ENCODE measurements at places on chromosomes 16 and 17. TPM values are rescaled to one million over a fixed set of nuclear protein-coding genes. Genes with fewer than 3 reads are reported as not detected.

The MYH13 gene
- total RNA-seq = not detected

The KRTAP2-2 gene
- not detected for total RNA-seq

The ELP5 gene
- 29.3 TPM for total RNA-seq

The RNF112 gene
- total RNA-seq = 0.54 TPM

The MTSS2 gene
- 1.4 TPM for total RNA-seq

The MT1A gene
- total RNA-seq = not detected

The PVALEF gene
- not detected for total RNA-seq

The TBC1D3E gene
- total RNA-seq = not detected

The KRTAP2-3 gene
- not detected for total RNA-seq

The TP53TG3B gene
- not detected for total RNA-seq

The SNTB2 gene
- total RNA-seq = 9.7 TPM

The KRT24 gene
- total RNA-seq = not detected

The CLDN7 gene
- 0.81 TPM for total RNA-seq

The CACNB1 gene
- total RNA-seq = 11.9 TPM

DNA sequence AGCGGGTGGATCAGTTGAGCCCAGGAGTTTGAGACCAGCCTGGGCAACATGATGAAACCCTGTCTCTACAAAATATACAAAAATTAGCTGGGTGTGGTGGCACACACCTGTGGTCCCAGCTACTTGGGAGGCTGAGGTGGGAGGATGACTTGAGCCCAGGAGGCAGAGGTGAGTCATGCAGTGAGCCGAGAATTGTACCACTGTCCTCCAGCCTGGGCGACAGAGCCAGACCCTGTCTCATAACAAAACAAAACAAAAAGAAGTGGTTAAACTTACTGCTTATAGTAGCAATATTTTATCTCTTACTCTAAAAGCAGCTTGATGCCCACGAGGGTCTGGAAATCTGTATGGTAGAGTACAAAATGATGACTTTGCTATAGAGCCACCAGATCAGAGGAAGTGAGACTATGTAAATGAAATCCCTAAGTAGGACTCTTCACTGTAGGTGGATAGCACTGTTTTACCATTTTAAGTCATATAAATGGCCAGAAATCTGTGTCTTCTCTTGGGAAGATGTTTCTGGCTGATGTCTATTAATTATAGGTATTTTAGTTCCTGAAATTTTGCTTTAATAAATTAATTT lies 60.4 kb upstream of the MRC2 start:
- no peak for DNase-seq

DNA sequence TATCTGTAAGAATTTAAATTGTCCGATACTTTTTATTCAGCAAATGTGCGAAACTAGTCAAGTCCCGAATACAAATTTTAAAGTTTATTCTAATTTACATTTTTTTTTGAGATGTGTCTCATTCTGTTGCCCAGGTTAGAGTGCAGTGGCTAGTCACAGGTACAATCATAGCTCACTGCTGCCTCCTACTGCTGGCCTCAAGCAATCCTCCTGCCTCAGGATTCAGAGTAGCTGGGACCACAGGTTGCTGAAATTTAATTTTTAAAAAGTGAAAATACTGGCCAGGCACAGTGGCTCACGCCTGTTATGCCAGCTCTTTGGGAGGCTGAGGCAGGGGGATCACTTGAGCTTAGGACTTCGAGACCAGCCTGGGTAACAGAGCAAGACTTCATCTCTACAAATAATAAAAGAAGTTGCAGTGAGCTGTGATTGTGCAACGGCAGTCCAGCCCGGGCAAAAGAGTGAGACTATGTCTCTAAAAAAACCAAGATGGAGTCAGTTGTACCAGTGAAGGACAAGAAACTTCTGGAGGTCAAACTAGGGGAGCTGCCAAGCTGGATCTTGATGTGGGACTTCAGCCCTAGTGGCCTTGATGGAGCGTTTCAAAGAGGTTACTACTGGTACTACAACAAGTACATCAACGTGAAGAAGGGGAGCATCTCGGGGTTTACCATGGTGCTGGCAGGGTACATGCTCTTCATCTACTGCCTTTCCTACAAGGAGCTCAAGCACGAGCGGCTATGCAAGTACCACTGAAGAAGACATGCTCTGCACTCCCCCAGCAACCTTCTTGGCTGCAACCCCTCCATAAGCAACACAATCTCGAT lies 5.6 kb downstream of the POLG2 start:
- DNase-seq = peak; percentile 49

GRCh38 chr17:17537311-17538099 lies 41.3 kb upstream of the RASD1 start:
- no peak for DNase-seq

GRCh38 chr16:85227084-85227945 lies 115.0 kb upstream of the CIBAR2 start:
- DNase-seq = no peak

DNA sequence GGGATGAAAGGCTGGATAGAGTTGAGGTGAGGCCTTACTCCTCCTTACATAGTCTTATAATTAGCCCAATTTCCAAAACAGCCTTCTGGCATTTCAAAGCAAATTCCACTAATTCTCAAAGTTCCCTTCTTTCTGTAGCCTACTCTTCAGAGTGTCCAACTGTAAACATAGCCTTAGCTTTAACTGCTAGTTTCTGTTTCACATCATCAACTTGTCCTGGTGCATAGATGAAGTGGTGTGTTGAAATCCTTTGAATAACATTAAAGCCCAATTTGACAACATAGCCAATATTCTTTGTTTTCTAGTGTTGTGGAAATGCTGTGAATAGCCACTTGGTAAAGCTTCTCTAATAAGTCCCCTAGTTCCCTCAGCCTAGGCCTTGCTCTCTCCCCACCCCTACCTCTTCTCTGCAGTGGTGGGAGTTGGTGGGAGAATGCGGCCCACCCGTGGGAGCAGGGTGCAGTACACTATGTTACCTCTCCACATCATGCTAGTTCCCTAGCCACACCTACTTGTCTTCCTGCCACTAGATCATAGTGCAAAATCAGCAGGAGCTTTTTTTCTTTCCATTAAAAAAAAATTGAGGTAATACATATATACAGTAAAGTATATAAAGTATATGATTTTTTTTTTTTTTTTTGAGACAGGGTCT lies 127.0 kb upstream of the HAS3 start:
- no peak for DNase-seq

DNA sequence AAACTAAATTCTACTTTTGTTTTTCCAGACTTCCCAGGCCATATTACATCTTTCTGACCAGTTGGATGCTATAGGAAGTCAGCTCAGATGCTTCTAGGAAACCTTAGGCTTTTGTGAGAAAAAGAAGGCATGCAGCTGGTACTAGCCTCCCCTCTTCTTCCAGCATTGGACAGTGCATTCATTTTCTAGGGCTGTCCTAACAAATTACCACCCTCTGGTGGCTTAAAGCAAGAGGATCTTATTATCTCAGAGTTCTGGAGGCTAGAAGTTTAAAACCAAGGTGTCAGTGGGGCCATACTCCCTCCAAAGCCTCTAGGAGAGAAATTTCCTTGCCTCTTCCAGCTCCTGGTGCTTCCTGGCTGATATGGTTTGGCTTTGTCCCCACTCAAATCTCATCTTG lies 467.8 kb downstream of the SLC39A11 start:
- DNase-seq = no peak

DNA sequence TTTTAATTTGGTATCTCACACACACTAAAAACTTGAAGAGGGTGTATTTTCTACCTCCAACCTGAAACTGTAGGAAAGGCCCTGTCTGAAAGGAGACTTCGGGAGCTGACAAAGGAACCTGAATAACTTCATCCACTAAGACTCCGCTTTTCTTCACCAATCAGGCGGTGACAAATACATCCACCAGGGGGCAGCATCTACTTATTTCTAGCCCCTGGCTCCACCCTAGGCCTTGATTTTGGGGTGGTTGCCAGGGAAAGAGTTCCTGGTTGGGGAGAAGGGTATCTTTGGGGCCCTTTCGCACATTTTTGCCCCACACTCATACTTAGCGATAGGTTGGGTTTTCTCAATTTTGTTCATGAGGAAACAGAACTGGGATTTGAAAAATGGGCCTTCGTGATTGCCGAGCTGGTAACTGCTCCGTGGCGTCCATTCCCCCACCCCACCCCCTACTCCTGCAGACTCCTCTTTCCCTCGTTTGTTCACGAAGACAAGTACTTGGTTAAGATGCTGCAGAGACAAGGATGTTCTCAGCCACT lies 4.8 kb upstream of the ARL4D start:
- DNase-seq = peak; percentile 88

- DNase-seq = no peak
Observed at GRCh38 chr17:27430882-27431491, 25.3 kb upstream of the KSR1 start.

DNA sequence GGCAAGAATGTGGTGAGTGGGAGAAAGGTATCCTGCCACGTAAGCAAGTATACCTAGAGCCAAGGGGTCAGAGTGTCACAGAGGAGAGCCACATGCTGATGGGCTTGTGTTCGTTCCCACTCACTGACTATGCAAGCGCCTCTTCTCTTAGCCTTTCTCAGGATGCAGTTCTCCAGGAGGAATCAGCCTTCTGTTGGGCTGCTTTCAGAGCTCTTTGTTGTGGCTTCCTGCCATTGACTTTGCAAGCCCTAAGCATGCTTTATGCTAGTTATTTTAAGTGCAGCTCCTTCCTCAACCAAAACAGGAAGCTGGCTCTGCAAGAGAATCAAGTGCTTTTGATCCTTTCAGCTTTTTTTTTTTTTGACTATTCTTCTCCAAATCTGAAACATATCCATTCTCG lies 66.6 kb downstream of the SIAH1 start:
- peak; percentile 76 for DNase-seq

DNA sequence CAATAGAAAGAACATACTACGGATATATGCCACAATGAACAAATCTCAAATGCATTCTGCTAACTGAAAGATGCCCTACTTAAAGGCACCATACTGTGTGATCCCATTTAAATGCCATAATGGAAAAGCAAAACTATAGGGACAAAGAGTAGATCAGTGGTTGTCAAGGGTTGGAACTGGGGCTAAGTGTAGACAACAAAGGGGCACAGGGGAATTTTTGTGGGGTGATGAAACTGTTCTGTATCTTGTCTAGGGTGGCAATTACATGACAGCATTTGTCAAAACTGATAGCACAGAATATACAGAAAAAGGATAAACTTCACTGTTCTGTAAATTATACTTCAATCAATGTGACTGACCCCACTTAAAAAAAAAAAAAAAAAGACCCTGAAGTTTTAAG lies 17.7 kb downstream of the GFOD2 start:
- no peak for DNase-seq

DNA sequence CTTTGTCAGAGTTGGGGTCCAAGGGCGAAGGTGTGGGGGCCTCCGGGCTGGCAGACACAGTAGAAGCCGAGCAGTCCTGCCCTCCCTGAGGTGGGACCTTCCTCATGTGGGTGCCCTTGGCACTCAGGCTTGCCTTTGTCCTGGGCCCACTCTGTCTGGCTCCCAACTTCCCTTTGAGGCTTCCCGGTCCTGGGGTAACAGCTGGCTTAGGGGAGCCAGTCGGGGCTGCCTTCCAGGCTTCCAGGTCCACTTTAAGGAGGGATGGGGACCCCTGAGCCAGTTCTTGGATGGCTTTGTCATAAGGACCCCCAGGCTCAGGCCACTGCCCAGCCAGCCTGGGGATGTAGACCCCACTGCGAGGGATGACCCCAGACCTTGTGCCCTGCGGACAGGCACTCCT lies 7.8 kb downstream of the GAS2L2 start:
- DNase-seq = no peak

- no peak for DNase-seq
Observed at GRCh38 chr16:80517846-80518245, 22.9 kb upstream of the DYNLRB2 start.

- no peak for DNase-seq
Observed at GRCh38 chr17:31488264-31488981, 96.9 kb downstream of the RAB11FIP4 start.

DNA sequence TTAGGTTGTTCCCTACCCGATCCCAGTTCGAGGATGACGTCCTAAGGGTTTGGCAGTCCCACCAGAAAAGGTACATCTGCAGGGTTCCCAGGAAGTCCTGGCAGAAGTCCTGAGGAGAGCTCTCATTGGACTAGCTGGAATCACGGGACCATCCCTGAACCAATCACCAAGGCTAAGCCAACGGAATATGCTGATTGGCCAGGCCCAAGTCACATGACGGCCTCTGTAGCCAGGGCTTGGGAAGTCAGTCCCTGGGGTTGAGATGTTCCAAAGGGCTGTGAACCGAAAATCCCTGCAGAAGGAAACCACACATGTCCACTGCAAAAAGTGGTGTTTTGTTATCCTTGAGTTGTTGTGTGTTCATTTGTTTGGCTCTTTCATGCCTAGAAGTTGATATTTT lies 68.2 kb upstream of the ZNF423 start:
- DNase-seq = no peak

DNA sequence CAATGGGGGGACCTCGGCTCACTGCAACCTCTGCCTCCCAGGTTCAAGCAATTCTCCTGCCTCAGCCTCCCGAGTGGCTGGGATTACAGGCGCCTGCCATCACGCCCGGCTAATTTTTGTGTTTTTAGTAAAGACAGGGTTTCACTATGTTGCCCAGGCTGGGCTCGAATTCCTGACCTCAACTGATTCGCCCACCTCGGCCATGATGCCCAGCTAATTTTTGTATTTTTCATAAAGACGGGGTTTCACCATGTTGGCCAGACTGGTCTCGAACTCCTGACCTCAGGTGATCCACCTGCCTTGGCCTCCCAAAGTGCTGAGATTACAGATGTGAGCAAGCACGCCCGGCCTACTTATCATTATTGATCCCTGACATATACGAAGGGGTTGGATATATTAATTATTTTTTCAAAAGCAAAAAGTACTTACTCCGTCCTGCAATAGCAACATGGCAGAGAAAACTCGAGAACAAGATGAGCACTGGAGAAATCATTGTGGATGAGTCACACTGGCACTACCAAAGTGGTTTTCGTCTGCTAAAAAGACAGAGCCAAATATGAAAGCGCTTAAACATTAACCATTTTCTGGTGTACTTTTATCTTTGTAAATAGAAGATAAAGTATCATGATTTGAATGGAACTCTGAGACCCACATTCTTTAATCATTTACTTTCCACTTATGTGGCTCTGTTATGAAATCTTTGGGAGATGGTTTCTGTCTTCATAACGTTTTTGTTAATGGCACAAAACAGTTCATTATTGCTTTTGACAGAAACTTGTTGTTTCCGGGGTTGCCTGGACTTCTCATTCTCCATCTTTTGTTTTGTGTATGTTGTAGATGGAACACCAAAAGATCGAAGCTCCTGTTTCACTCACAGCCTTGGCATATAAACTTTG lies at the start of gene APOH:
Gene APOH, minus strand, starts transcription at position 529 of the 896 bp plus-strand sequence. Its CDS starts 36 bp downstream, at position 493.
- no peak for DNase-seq

- no peak for DNase-seq
Observed at GRCh38 chr17:77840513-77841165, 117.9 kb upstream of the TNRC6C start.

GRCh38 chr17:29594519-29595090 lies 1.7 kb downstream of the ANKRD13B start:
- DNase-seq = no peak

GRCh38 chr16:70709457-70709856 lies 23.6 kb upstream of the MTSS2 start:
- DNase-seq = no peak

GRCh38 chr16:82639263-82639662 lies 12.5 kb downstream of the CDH13 start:
- no peak for DNase-seq

DNA sequence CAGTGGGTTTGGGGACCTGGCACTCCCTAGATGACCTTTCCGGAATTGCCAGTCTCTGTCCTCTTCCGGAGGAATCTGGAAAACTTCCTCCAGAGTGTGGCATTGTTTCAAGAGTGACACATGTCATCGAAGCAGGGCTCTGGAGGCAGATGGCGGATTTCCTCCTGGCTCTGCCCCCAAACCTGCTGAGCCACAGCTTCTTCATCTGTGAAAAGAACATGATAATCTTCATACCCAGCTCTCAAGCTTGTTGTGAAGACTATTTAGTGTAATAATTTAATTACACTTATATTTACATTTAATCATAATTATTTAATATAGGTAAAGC lies 19.7 kb upstream of the TEX2 start:
- DNase-seq = no peak

- no peak for DNase-seq
Observed at GRCh38 chr16:68627951-68628425, 17.1 kb upstream of the CDH3 start.
